ENCODE measurements at places on chromosomes 7 and 10.

DNA sequence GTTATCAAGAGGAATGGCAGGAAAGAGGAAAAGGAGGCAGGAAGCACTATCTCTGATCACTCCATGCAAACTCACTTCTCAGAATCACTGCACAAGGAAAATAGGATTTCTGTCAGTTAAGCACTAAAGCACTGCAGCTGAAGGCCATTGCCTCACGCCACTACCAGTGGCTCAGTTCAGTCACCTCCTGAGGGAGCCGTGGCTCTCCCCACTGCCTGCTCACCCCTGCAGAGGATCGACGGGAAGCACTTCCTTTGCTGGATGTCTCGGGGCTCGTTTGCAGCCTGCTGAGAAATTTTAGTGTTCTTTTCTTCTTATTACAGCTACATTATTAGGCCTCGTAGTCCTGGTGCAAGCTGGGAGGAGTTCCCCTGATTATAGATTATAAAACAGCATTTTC, 90.1 kb upstream of the ADCY1 start:
- DNase-seq: no peak

GRCh38 chr7:156504687-156505545, 135.7 kb upstream of the RNF32 start:
- no peak for DNase-seq

- peak; percentile 2 for DNase-seq
These were observed 24.8 kb downstream of the NPTX2 start for GRCh38 chr7:98641646-98642500.

DNA sequence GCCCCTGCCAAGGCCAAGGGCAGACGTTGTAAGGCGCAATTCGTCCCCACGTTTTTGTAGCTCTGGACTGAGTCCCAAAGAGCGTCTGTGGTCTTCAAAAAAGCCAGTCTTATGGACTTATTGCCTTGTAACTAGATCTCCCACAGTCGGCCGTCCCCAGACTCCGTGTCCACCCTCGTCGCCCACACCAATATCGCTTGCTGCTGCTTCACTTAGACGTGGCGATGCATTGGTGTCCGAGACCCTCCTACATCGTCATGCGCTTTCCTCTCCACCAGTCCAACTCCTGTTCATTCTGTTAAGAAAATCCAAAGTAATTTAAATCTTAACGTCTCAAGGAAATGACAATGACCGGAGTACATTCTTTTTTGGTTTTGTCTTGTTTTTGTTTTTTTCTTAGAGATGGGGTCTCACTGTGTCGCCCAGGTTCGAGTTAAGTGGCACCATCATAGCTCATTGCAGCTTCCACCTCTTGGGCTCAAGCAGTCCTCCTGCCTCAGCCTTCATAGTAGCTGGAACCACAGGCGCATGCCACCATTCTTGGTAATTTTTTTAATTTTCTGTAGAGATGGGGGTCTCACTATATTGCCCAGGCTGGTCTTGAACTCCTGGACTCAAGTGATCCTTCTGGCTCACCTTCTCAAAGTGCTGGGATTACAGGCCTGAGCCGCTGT, 851 bp downstream of the KIFBP start:
- peak; percentile 30 for DNase-seq

DNA sequence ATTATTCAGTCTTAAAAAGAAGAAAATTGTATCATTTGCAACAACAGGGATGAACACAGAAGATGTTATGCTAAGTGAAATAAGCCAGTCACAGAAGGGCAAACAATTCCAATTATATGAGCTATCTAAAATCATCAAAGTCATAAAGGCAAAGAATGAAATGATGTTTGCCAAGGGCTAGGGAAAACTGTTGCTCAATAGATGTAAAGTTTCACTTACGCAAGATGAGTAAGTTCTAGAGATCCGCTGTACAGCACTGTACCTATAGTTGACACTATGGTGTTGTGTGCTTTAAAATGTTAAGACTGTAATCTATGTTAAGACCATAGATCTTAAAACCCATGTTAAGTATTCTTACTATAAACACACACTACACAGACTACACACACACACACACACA, 904.6 kb upstream of the LRRN3 start:
- no peak for DNase-seq

DNA sequence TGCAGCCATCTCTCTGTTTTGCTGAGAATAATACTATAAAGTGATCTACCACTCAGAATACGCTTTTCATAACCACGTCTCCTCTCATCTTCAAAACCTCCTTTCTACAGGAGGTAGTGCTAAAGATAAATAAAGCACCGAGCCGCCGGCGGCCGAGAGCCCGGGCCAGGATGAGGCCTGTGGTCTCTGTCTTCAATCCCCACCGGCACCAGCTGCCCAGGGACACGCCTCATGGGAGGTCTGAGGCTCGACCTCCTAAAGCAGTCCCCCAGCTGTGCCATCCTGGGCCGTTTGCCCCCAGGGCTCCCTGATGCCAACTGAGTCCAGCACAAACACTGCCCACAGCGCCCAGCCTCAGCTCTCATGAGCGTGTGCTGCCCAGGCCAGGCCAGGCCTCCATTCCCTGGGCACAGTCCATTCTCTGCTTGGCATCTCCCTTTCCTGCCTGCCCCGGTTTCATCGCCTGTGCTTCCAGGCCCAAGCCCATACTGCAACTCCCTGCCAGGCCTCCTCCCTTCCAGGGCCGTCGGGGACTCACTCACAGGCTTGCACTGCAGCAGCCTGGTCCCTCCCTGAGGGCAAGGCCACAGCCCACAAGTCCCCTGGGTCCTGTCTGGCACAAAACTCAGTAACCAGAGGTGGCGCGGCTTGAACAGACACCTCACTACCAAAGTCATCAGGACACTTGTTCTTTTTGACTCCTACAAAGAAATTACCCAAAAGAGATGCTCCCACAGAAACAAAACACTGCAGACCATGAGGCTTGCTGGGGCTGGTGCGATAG, 2.5 kb downstream of the INTS1 start:
- no peak for DNase-seq

- no peak for DNase-seq
These were observed 4.2 kb downstream of the CYP26A1 start for GRCh38 chr10:93077860-93078337.

DNA sequence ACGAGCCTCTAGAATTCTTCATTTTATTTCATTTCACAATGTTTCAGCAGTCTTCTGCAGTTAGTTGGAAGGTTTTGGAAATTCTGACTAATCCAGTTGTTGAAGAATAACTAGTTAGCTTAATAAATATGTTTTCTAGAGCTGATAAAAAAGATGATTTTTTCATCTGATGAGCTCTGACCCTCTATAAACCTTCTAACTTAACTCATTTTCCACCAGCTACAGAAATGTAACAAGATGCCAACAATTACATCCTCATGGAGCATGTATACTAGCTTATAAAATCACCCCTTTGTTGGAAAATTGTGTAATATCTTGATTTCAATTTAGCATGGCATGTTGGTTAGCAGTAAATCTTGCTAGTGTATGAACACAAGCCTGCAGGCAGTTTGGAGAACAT, 33.1 kb downstream of the KAT6B start:
- no peak for DNase-seq

GRCh38 chr10:92305133-92306072, 14.4 kb downstream of the MARCHF5 start:
- no peak for DNase-seq

- no peak for DNase-seq
These were observed 159.9 kb downstream of the PLXNA4 start for GRCh38 chr7:132416395-132416794.

- DNase-seq: no peak
These were observed 63.4 kb downstream of the CAV1 start for GRCh38 chr7:116588225-116588624.

DNA sequence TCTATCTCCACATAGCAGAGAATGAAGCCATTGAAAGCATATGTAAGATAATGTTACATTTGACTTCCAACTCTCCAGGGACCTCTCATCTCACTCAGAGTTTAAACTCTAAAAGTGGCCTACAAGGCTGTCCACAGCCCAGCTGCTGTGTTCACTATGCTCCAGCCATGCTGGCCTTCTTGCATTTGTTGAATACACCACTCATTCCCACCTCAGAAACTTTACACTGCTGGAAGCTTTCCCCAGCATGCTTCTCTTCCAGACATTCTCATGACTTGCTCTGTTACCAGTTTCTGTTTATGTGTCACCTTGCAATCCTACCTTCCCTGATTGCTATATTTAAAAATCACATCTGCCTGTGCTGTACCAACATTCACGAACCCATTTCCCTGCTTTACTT, 167.2 kb downstream of the WNT2 start:
- no peak for DNase-seq

DNA sequence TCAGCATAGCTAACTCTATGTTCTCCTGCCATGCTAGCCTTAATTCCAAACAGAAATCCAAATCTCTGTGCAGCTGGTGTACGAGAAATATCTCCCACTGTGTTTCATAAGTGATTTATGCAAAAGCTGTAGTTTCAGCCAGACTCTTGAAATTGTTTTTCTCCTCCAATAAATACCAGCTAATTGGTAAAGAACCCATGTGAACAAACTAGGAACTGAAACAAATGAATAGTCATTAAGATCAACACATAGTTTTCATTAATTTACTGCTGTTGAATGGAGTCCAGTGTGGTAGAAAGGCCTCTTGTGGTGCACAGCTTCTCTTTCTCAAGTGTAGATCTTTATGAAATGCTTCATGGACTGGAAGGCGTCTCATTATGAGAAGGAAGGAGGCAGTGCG, 18.4 kb downstream of the PPP1R17 start:
- DNase-seq: no peak

DNA sequence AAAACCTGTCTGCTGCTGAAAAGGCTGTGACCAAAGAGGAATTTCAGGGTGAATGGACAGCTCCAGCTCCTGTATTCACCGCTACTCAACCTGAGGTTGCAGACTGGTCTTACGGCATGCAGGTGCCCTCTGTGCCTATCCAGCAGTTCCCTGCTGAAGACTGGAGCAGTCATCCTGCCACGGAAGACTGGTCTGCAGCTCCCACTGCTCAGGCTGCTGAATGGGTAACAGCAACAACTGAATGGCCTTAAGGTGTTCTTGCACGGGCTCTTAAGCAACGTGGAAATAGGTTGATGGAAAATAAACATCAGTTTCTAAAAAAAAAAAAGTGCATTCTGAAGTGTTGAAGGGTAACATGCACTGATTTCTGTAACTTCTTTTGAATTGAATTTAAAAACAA, 82.3 kb downstream of the DAGLB start:
- no peak for DNase-seq

- DNase-seq: no peak
These were observed 126.1 kb upstream of the PPP2R2D start for GRCh38 chr10:131774681-131775085.

GRCh38 chr10:123621916-123622315, 44.2 kb upstream of the GPR26 start:
- no peak for DNase-seq

GRCh38 chr10:125156196-125156595, 4.2 kb downstream of the CTBP2 start:
- DNase-seq: peak; percentile 29

DNA sequence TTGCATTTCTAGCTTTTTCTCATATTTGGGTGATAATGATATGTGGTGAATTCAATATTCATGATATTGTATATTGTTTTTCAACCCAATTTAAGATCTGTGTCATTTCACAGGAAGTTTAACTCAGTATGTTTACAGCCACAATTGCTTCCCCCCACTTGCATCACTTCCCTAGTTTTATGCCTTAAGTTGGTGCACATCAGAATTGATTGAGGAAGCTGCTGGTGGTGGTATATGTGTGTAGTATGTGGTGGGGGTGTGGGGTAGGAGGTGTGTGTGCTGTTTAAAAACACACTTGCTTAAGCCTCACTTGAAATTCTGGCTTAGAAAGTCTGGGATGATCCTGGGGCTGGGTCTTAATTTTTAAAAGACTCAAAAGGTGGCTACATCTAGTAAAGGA, 245.1 kb upstream of the AOAH start:
- DNase-seq: no peak

- DNase-seq: no peak
These were observed 22.5 kb upstream of the ZNF273 start for GRCh38 chr7:64880322-64881297.

- no peak for DNase-seq
These were observed 269.3 kb downstream of the DNAJB6 start for GRCh38 chr7:157606140-157606539.

DNA sequence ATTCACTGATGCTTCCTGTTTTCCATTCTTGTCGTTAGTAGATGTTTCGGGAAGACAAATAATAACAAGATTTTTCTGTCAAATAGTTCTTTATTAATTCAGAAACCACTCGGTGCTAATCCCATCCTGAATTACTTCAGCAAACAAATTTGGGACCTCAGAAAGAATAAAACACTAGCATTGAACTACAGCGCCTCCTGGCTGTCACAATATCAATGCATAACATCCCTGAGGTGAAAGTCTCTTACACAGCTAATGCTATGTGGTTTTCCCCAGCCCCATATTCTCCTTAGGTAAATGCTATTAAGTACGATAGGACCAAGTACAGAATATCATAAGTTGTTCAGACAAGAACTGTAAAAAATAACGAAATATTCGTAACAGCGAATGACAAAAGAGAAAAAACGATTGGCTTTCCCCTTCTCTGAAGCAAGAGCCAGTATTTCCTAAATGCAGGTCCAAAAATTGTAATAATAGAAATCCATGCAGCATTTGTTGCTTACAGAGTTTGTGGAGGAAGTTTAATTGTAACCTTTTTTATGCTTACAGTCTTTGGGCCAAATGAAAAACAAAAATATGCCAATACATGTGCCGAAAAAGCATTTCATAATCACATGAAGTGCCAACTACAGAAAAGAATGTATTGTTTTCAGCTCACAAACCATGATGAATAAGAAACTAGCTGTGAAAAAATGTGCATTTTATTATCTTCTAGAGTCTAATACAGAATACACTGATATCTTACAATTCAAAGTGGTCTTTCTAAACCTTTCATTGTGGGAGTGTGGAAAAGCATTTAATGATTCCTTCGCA, 47.3 kb downstream of the MYPN start:
- DNase-seq: peak; percentile 62

GRCh38 chr7:56046721-56047445, 4.4 kb downstream of the PSPH start:
- DNase-seq: peak; percentile 76

DNA sequence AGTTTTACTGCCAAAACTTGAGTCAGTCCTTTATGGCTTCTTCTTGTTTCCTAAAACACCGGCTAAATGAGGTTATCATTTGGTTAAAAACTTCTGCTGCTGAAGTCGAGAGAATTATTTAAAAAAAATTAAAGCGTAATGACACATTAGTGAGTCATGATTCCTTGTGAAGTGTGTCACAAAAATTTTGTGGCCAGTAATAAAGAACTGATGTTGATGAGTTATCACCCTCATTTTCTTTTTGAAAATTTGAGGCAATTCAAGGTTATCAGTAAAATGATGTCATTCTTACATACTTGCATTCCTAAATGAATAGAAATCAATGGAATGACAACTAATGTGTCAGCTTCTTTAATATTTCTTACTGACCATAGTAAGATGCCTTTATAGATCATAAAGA, 427.4 kb downstream of the SORCS3 start:
- DNase-seq: no peak

DNA sequence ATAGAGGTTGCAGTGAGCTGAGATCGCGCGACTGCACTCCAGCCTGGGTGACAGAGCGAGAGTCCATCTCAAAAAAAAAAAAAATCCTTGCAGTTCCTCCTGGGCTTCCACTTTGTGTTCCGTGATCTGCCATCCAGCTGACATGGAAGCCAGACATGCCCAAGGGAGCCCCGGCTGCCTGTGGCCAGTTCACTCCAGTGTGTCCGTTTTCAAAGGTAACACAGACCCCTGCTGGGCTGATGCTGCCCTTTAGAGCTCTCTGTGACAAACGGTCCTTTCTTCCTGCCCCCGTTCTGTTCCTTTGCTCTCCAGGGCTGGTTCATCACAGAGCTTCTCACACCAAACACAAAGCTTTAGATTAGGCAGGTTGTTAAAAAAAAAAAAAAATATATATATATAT, 130.8 kb downstream of the CUL2 start:
- no peak for DNase-seq
